ENCODE measurements at places on chromosomes 2 and 18.

DNA sequence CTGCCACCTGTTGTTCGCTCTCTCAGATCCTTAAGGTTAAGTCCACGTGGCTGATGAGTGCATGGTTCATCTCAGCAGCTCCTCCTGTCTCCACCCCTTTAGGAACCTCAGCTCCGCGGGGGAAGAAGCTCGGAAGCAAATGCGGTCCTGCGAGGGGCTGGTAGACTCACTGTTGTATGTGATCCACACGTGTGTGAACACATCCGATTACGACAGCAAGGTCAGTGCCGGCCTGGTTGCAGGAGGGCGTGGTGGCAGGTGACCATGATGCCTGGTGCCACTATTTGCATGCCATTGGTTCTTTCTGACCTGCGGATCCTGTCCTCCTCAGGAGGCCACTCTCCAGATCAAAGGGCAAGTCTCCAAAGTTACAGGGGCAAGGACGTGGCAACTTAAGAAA is 133.9 kb upstream of the DAPL1 start:
- DNase-seq, result no peak

GRCh38 chr2:26086155-26086637 is 52.3 kb downstream of the RAB10 start:
- DNase-seq, result no peak

- DNase-seq, result no peak
Measured at GRCh38 chr2:191127235-191127634, 23.6 kb downstream of the STAT4 start.

GRCh38 chr18:74935434-74935833 is 273.5 kb downstream of the PTGR3 start:
- DNase-seq, result no peak

- DNase-seq, result no peak
Measured at GRCh38 chr2:206230060-206230762, 44.3 kb upstream of the ZDBF2 start.

DNA sequence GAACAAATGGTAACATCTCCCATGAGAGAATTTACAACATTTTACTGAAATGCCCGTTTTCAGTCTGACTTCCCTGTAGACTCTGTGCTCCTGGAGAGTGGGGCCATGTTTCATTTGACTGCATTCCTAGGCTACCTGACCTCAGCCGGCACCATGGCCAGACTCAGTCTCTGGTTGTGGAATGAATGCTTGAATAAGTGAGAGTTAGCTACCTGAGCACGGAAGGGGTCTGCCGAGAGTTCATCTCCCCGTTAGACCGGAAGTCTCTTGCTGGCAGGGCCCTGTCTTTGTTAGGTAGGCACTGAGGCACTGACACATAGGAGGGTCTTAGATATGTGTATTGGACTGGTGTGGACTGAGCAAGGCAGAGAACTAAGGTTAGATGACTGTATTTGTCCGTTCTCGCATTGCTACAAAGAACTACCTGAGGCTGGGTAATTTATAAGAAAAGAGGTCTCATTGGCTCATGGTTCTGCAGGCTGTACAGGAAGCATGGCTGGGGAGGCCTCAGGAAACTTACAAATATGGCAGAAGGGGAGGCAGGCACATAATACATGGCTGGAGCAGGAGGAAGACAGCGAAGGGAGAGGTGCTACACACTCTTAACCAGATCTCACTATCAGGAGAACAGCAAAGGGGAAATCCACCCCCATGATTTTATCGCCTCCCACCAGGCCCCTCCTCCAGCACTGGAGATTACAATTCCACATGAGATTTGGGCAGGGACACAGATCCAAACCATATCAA is 271.2 kb downstream of the GLI2 start:
- no peak for DNase-seq

GRCh38 chr18:60096428-60096827 is 196.6 kb downstream of the PMAIP1 start:
- no peak for DNase-seq

GRCh38 chr18:2392446-2392845 is 178.9 kb downstream of the METTL4 start:
- DNase-seq, result no peak

GRCh38 chr2:209431701-209432100 is 7.9 kb downstream of the MAP2 start:
- no peak for DNase-seq

DNA sequence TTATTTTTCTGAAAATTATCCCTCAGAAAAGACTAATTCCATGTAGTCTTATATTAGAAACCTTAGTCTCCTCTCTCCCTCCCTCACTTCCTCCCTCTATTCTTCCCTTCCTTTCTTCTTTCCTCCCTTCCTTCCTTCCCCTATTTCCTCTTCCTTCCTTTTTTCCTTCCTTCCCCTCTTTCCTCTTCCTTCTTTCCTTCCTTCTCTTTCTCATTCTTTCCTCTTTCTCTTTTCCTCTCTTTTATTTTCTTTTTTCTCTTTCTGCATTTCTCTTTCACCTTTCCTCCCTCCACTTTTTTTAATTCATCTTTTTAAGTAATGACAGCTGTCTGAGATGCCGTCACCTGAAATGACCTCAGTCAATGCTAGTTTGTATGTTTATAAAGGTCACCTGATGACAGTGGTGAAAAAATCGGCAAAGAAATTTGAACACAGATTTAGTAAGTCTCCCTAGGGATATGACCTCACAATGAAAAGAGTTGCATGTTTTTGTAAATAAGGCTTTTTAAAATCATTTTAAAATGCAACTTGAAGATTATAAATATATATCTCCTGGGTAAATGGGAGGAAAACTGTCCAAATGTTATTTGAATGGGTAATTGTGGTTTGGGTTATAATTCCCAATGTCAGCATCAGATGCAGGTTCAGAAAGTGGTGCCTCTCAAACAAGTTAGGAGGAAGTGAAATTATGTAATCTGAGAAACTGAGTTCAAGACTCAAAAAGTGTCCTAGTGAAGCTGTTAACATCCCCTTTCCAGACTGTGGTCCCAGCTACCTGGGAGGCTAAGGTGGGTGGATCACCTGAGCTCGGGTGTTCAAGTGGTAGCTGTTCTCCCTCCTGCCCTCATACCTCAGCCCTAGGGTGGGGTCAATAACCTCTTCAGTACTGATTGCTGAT is 90.3 kb upstream of the ST3GAL5 start:
- no peak for DNase-seq

GRCh38 chr2:231379266-231380215 is 16.0 kb upstream of the B3GNT7 start:
- DNase-seq, result no peak

DNA sequence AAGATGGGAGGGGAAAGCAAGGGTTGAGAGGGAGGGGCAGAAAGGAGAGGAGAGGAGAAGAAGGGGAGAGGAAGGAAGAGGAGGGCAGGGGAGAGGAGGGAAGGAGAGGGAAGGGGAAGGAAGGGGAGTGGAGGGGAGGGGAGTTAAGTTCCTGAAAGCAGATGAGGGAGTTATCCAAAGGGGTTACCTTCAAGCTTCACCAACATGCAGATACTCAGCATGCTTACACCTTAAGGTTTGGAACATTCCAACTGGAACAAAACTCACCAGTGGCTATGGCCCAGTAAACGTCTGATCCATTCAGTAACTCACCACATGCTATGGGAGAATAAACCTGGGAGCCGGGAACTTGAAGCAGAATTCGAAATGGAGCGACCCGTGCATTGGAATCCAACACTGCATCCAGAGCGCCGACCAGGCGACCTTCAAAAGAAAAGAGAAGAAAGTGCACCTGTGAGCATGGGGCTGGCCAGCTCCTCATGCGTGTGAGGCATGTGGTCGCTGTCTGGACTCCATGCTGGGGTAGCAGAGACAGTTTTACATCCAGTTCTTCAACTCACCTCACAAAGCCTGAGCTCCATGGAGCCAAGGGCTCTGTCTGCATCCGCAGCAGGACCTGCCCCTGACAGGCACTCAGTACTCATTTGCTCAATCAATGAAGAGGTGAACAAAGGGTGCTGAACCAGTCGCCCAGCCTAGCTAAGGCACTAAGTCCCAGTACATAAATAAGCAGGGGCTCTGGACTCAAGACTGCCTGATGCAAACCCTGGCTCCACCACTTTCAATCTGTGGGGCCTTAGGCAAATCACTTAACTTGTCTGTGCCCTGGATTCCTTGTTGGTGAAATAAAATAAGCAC is 61.0 kb downstream of the TBC1D8 start:
- DNase-seq, result no peak

- no peak for DNase-seq
Measured at GRCh38 chr2:100142393-100142792, at the start of gene AFF3. AFF3 (minus strand) TSS chr2:100142590; CDS start chr2:100104454, 38,136 bp downstream.

- no peak for DNase-seq
Measured at GRCh38 chr2:151525821-151526373, 116.2 kb downstream of the RIF1 start.

GRCh38 chr2:176096243-176096985 is 3.2 kb upstream of the HOXD12 start:
- no peak for DNase-seq

GRCh38 chr2:3000968-3001367 is 376.6 kb downstream of the EIPR1 start:
- no peak for DNase-seq

GRCh38 chr2:43238176-43238575 is 11.8 kb upstream of the ZFP36L2 start:
- DNase-seq, result no peak

DNA sequence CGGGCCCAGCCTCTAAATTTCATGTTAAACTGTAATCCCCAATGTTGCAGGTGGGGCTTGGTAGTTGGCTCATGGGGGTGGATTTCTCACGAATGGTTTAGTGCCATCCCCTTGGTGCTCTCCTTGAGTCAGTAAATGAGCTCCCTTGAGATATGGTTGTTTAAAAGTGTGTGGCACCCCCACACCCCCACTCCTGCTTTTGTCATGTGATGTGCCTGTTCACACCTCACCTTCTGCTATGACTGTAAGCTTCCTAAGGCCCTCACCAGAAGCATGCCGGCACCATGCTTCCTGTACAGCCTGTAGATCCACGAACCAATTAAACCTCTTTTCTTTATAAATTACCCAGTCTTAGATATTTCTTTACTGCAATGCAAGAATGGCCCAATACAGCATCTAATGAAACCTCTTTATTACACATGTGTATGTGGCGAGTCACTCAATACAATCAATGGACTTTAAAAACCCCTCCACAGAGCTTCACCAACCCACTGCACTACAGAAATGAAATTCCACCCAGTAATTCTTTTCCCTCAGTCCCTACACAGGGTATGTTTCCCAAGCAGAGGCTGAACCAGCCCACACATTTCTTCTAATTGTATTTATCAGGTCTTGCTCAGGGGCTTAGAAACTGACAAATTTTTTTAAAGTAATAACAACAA is 47.3 kb downstream of the WDFY1 start:
- no peak for DNase-seq

- no peak for DNase-seq
Measured at GRCh38 chr2:190854726-190855125, 25.9 kb upstream of the GLS start.

- DNase-seq, result no peak
Measured at GRCh38 chr2:28471701-28472236, 24.1 kb upstream of the PLB1 start.

DNA sequence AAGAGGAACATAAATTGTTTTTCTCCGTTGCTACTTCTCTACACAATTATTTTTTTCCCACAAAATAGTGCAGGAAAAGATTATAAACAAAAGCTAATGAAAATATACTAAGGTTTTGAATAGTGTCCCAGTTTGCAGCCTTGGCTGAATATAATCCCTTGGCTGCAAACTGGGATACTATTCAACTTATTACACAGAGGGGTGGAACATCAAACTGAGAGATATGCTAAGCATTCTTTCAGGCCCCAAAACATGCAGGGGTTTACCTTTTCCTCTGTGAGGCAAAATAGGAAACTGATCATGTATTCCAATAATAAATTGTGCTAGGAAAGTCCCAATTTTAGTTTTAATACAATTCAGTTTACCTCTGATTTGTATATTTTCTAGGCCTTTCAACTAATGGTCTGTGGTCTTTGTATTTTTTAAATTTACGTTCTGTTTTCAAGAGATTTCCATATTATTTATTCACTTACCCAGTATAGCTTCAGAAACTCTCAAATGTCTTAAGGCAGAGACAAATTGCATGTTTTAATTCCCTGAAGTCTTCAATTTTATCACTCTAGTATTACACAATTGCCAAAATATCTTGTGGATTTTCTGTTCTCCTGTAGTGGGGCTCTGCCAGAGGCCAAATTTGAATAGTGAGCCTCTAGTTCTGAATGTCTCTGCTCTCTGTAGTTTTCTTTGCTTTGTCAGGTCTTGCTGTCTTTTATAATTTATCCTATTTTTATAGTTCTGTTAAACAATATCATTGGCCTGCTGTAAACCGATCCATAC is 63.9 kb downstream of the PPP1R1C start:
- no peak for DNase-seq

DNA sequence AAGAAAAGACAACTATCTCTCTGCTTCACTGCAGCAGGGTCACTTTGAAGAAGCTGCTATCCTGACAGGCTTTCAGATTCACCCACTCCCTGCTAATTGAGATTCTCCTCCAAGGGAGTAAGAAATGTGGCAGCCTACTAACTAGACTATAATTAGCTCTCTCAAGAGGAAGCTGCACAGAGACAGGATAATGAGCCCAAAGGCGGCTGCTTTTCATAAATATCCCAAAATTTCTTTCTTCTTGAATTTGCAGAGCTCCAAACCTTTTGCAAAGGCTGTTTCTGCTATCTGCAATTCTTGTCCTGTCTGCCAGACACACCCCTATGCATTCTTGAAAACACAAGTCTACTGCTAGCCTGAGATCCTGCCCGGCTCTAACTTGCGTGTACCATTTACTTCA is 54.0 kb upstream of the RNU4ATAC start:
- no peak for DNase-seq

GRCh38 chr2:33494155-33494779 is 17.8 kb downstream of the RASGRP3 start:
- DNase-seq, result no peak

DNA sequence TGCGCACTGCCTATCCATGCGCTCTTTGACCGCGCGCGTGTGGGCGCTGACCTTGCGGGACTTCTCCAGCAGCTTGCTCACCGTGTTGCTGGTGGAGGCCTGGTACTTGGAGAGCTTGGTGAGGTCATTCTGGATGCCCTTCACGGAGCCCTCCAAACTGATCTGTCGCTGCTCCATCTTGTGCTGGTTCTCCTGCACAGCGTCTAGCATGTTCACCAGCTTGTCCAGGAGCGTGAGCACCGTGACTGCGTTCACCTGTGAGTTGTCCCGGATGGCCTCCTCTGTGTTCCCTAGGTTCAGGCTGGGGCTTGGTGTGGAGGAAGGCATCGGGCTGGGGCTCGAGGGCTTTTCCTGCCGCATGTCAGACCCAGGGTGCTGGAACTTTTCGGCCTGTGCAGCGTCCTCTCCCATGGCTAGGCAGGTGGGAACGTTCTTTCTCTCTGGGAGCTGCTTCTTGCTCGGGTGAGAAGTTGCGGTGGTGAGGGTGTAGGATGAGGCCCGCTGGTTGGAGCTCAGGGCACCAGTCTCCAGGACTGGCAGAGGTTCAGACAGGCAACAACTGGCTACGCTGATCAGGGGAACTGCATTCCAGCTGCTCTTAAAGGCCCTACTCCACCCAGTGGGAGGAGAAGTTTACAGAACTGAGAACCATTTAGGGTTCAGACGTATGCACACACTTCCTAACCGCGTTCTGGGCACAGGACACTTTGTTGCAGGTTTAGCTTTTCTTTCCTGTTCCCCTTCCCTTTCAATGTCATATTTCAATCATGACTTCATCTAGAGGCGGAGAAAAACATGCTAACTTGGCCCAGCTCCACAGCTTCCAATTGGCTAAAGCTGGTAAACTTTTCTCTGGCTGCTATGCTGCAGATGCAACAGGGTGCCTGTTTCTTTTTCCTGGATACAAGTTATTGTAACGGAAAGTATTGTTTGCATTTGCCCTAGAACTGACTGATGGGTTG is at the start of gene CAVIN2:
Gene CAVIN2 (minus strand): TSS at position 574 of the 962 bp plus-strand sequence. CDS start 163 bp downstream, at position 411.
- no peak for DNase-seq
